NCI-H446 treated with DMSO at 0.1 percent for 48 hours (cell line): ENCODE measurements at places on chromosomes 4 and X.
A peak's percentile ranks its signal among the peaks of the same experiment; 100 is the strongest.

DNA sequence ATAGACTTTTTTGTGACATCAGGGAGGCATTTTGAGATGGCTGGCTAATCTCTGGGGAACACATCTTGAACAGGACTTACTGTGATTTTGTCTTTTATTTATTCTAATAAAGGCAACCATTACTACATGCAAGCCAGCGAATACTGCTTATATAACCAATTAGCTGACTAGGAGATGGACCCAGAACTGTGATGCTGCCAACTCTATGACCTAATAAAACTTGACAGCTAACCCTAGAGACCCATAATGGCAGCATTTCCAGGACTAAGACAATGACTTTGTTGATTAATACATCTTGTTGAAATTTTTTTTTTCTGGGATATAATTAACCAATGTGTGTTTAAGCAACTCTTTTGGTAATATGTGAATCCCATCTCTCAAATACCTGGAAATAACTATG lies 584.6 kb downstream of the PRR32 start:
- DNase-seq = no peak

DNA sequence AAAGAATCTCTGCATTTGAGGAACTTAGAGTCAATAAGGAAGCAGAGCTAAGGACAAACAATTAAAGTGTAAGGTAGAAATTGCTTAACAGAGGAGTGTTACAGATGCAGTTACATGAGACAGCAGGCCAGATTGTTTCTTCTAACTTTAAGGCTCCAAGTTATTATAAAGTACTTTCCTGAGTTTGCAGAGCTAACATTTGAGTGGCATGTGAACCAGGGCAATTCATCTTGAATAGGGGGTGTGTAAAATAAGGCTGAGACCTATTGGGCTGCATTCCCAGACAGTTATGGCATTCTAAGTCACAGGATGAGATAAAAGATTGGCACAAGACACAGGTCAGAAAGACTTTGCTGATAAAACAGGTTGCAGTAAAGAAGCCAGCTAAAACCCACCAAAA lies 7.6 kb upstream of the LNX1 start:
- no peak for DNase-seq

DNA sequence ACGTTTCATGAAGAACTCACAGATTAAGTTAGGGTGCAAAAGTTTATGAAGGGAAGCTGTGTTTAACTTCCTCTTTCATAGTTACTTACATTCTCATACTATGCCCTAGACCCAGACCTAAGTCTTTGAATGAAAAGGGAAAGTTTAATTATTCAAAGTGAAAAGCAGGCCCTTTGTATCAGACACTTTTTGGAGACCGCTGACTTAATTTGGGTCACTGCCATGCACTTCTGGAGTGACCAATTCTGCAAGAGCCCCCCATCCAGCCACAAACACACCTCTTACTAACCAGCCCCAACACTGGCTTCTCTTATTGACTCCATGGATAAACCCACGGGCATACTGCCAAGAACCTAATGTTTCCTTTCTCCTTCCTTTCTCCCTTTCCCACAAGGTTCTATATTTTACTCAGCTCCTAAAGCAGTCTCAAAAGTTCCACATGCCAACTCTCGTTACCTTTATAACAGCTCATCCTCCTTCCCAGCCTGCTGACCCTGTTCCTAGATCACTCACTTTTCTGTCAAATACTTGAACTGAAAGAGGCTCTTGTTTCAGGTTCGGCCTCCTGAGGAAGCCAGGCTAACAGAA lies 34.5 kb downstream of the ABCE1 start:
- no peak for DNase-seq

GRCh38 chrX:13797512-13797911 lies 19.4 kb downstream of the GPM6B start:
- no peak for DNase-seq

DNA sequence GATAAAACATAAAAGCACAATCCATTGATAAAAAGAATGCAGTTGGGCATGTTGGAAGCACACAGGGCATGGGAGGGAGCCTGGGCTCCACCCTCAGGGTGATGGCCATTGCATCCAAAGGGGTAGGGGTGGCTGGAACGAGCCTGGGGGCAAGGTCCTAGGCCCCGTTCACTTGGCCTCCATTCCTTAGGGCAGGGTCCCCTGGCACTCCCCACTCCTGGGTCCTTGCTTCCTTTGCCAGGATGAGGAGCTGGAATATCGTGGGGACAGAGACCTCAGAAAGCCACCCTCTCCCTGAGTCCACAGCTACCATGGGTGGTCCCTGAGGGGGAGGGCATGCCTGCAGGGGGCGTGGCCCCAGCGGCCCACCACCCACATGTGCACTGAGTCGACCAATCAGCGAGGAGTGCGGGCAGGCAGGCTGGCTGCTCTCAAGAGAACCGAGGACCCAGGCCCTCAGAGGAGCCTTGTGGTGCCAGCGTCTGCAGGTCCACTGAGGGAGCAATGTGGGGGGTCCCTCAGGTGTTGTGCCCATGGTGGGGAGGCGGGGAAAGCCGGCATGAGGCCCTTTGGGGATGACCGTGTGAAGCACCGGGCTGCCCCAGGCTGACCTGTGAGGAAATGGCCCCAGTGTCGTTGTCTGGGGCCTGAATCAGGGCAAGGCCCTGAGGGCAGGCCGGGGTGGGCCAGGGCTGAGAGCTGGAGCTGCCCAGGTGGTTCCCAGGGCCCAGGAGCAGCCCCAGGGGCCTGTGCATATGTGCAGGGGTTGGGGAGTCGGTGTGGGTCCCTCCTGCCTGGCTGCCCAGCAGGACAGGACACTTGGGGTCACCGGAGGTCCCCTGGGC lies 78.6 kb upstream of the AMELX start:
- no peak for DNase-seq

DNA sequence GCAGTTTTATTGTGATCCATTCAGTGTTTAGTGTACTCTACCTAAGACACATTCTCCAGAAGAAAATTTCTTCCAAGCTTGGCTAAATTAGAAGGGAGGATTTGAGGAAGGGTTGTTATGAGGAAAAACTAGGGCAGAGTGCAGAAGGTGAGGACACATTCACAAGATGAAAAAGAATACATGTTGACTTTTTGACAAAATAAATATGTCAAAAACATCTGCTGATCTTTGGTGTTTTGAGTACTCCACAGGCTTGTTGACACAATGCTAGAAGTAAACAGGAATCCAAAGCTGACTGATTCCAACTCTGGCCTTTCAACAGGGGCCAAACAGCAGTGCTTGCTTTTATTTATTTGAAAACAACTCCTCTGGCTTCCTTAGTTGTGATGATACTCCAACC lies 125.8 kb upstream of the SLC7A11 start:
- no peak for DNase-seq

DNA sequence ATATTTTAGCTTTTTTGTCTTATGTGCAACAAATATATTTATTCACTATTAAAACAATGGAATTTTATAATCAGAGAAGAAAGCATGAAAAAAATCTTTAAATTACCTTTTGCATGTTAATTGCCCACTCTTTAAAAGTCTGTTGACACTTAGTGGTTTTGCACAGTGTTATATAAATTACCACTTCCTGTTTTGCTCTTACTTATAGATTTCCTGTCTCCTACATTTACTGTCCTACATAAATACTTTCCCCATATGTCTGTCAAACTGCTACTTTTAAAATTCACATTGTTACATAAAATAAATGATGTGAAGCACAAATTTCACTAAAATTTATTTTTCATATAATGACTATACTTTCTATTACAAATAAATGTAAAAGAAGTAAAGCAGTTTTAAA lies 161.1 kb upstream of the NDST4 start:
- no peak for DNase-seq

GRCh38 chr4:110059556-110060191 lies 138.7 kb downstream of the ELOVL6 start:
- no peak for DNase-seq

GRCh38 chr4:118173956-118174725 lies 139.9 kb downstream of the NDST3 start:
- DNase-seq = no peak

DNA sequence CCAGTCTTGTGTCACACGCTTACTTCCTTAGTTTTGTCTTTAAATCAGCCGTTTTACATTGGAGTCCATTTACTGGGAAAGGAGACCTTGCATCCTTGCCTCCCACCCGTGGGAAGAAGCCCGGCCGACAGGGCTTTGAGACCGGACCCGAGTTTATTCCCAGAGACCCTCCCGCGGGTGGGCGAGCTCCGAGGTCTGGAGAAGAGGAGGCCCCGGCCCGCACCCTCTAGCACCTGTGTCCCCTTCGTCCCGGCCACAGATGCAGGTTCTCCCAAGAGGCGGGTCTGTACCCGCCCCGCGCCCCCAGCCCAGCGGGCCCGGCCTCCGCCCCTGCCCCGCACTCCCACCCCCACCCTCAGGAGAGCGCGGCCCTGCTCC lies 3.8 kb upstream of the SLC26A1 start:
- no peak for DNase-seq

DNA sequence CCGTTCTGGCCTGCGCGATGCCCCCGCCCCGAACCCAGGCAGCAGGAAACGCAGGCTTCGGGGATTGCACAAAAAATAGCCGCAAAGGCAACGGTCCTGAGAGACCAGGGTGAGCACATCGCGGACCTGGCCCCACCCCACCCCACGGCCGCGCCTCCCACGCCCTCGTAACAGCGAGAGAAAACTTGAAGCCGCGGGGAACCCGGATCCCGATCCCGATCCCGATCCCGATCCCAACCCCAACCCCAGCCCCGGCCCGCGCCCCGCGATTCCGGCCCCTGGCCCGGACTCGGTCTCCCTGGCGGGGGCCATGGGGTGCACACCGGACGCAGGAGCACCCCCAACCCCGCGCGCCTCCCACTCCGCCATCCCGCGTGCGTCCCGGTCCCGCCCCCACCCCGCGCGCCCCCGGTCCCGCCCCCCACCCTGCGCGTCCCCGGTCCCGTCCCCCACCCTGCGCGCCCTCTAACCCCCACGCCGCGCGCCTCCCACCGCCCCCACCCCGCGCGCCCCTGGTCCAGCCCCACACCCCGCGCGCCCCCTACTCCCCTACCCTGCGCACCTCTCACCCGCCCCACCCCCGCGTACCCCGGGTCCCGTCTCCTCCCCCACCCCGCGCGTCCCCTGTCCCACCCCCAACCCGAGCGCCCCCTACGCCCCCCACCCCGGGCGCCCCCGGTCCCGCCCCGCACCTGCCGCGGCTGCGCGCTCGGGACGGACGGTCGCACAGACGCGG lies 29.0 kb downstream of the NOP14 start:
- no peak for DNase-seq

GRCh38 chr4:22900876-22901275 lies 208.1 kb downstream of the GBA3 start:
- no peak for DNase-seq

DNA sequence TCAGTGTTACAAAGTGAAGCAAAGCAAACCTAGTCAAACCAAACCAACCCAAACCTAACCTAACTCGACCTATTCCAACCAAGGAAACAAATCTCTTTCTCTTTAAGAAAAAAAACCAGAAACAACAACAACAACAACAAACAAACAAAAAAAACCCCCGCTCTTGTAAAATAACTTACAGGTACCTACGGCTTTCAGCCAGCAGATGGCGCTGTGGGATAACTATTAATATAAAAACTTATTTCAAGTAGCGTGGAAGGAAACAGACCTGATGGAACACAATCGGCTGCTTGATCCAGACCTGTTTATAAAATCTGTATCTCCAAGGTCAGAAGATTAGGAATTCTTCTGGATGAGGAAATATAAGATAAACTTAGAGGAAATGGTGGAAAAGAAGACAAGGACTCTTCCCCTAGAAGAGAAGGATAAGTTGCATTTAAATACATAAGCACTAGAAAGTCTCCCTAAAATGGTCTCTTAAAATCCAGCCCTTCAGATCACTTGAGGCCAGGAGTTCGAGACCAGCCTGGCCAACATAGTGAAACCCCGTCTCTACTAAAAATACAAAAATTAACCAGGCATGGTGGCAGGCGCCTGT lies 34.4 kb upstream of the CDKL5 start:
- DNase-seq = peak; percentile 19

DNA sequence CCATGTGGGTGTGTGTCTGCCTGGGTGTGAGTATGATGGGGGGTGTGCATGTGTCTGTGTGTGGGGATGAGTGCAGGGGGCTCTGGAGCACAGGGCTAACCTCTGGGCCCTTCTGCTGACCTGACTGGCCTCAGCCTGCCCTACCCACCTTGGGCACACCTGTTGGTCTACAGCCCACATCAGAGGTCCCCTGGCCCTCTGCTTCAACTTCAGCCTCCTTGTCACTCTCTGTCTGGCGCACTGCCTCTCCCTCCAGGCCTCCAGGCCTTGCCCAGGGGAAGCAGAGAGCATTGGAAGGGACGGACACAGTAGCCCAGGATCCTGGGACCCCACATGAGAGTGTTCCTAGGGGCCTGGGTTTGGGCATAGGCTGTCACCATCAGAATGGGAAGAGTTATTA lies 115.4 kb downstream of the EFNB1 start:
- DNase-seq = no peak

DNA sequence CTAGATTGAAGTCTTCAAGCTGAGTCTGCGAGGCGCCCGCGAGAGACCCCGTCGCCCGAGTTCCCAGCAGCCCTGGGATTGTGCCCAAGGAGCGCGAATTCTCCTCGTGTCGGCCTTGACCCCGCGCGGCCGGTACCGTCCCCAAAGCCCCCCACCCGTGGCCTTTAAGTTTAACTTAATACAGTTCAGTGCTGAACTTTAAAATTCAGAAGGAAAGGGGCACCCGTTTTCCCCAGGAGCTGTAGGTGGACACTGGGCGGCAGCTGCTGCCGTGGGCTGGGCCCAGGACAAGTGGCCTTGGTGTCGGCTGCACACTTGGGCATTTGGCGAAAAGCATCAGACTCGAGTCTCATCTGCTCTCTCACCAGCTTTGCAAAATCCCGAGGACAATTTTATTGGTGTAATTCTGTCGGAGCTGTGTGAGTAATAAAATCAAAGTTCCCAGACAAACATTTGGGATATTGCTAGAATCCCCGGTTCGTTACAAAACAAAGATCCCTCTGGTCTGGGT lies 634 bp downstream of the CWH43 start:
- DNase-seq = no peak

DNA sequence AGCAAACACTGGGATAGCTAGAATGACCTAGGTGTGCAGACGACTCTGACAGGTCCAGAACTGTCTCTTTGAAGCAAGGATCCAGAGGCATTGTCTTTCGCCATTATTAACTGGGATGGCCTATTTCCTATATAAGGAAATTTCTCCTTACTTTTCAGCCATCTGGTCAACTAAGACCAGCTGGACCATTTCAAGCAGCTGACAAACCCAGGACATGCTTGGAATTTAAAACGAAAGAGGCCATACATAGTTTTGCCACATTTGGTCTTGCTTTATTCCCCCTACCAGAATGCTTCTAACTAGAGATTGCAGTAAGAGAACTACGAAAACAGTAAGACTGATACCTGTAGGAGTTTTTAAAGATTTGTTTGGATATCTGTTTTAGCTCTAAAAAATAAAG lies 87.0 kb downstream of the GLRA2 start:
- DNase-seq = no peak
